ENCODE measurements at places on chromosomes 16 and 17.

DNA sequence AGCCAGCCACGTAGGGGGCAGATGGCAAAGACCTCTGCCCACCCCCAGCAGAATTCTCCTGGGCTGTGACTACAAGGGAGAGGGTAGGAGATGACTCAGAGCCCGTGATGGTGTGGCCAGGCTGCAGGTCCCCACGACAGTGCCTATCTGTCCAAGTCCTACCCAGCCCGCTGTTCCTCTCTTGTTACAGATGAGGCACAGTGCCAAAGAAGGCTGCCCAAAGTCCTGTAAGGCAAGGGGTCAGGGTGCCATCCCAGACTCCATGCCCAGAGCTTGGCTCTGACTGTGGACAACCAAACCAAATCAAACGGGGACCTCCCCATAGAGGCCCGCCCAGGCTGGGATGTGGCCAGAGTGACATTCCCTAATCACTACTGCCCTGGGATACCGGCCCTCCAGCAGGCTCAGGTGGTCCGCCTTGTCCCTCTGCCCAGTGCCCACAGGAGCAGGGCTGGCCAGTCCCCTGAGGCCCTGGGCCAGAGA is 12.6 kb upstream of the BCAR1 start:
- peak; percentile 46 for DNase-seq

DNA sequence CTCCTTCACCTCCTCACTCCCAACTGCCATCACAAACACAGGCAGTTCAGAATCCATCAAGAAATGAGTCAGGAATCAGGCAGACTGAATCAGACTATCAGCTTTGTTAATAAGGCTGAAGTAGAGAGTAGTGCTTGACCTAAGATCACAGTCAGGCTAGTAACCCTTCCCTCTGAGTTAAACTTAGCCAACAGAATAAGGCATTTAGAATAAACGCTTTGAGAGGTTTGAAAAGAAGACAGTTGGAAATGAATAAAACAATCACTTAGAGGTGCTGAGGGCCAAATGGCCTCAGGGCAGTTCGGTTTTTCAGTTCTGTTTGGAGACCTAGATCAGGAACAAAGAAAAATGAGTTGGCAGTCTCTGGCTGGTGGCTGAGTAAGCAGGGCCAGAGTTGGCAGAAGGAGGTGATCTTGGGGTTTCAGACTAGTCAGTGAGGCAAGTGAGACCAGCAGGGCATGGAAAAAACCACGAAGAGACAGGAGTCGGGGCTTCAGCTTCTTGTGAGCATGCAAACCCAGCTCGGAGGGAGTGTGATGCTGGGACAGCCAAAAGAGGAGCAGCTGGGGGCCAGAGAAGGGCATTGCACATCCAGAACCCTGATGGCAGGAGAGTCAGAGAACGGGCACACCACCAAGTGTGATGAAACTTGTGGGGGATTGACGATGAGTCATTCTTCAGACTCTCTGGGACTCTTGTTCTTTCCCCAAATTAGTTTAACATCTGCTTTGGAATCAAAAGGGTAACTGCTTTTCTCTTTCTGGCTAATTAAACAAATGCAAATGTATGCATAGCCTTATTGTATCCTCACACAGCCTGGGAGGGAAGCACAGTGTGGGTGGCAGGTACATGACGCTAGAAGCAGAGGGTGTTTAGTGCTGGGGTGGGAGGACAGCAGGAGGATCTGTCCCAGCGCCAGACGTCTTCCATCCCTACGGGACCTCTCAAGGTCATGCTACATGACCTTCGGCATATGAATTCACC is 54.8 kb downstream of the SPECC1 start:
- DNase-seq, result peak; percentile 99

DNA sequence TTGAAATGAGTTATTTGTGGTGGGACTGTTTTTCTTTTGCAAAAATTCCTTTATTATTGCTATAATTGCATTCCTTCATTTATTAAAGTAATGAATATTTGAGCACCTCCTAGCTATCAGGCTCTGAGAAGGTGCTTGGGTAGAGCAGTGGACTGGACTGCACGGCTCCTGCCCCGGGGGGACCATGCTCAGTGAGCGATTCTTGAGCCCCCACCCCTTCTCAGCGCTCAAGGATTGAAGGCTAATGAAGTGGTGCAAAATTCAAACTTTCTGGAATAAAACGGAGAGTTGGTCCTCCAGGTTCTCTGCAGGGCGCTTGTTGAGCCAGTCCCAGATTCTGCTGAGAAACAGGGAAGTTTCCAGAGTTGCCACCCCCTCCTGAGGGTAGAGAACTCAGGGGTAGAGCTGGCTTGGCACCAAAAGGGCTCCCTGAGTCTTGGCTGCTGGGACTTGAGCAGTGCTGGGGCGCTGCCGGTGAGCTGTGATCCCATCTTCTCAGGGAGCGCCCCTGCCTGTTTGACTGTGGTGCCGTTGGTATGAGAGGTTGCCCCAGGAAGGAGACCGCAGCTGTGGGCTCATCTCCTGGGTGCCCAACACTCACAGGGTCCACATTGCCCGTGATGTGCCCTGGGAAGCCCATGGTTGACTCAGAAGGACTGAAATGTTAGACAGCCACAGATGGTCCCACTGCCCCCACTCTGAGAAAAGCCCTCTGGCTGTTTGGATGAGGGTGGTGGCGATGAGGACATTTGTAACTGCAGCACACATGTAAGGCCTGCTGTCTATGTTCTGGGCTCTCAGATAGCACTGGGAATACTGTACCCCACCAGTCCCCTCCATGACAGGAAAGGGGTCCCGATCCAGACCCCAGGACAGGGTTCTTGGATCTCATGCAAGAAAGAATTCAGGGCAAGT is 20.0 kb downstream of the KSR1 start:
- no peak for DNase-seq

- DNase-seq, result no peak
Observed at GRCh38 chr16:25370541-25370940, 112.9 kb upstream of the ZKSCAN2 start.

DNA sequence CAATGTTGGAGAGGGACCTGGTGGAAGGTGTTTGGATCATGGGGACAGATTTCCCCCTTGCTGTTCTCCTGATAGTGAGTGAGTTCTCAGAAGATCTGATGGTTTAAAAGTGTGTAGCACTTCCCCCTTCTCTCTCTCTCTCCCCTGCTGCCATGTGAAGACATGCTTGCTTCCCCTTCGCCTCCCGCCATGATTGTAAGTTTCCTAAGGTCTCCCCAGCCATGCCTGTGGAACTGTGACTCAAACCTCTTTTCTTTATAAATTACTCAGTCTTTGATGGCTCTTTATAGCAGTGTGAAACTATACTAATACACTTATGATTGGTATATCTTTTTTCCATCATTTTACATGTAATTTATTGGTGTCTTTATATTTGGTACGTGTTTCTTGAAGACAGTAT is 13.4 kb downstream of the ADGRG5 start:
- no peak for DNase-seq

GRCh38 chr16:85146922-85147651 is 34.8 kb upstream of the CIBAR2 start:
- no peak for DNase-seq

GRCh38 chr17:47820033-47820789 is 1.4 kb downstream of the OSBPL7 start:
- DNase-seq, result no peak

GRCh38 chr17:32992321-32993033 is 830 bp downstream of the SPACA3 start:
- DNase-seq, result no peak

- DNase-seq, result no peak
Observed at GRCh38 chr16:28166394-28167208, 45.2 kb downstream of the XPO6 start.

DNA sequence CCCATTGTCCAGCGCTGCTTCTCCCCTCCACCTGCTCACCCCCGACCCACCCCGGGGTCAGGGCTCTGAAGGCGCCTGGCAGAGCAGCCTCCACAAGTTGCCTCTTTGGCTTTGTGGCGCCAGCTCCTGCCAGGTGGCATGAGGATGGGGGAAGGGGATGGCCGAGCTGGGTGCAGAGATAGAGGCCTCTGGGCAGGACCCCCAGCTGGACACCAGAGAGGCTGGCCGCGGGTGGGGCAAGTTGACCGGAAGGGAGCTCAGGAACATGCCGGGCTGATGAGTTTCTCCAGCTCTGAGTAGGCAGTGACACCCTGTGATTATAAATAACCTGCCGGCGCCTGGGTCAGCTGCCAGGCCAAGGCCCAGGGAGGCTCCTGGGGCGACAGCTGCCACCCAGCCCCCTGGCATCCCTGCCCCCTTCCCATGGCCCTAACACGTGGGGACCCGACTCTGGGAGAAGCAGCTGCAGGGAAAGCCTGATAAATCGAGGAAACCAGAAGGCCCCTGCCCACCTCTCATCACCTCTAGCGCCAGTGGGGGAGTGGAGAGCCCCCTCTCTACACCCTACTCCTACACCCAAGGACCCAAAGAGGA is 729 bp downstream of the P2RX5 start:
- DNase-seq, result no peak

GRCh38 chr17:58755577-58756245 is at the start of gene PPM1E:
TSS of gene PPM1E (plus strand) at chr17:58755854.
- DNase-seq, result peak; percentile 73

DNA sequence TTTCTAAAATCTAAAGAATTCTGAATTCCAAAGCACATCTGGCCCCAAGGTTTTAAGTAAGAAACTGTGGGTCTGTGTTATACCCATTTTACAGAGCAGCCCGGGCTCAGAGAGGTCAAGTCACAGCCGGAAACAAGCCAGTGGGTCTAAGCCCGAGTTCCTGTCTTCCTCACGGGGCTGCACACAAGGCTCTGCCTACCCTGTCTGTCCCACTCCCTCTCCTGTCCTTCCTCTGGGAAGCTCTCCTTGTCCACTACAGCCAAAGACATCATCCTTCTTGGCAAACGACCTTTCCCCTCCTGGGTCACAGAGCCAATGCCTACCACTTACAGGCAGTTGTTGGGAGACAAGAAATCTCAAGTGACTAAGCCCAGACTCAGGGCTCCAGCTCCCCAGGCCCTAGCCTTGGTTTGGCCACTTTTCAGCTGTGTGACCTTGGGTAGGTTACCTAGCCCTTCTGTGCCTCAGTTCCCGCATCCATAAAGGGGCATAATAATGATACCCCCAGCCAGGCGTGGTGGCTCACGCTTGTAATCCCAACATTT is 55.6 kb upstream of the MAP3K14 start:
- no peak for DNase-seq

DNA sequence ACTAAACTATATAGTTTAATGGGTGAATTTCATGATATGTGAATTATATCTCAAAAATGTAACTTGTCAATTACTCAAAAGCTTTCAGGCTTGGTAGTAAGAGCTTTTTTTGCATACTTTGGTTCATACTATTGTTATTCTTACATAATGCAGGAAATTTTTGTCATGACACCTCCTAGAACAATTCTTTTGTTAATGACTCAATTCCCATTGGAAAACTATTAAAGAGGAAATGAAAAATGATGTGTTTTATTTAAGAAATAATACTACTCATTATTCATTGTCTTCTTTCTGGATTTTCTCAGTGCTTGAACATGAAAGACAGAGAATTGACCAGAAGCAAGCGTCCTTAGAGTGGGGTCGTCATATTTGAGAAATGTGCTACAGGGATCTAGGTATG is 196.4 kb upstream of the KCNJ16 start:
- no peak for DNase-seq

- DNase-seq, result no peak
Observed at GRCh38 chr17:59538195-59538909, 27.1 kb upstream of the DHX40 start.

- DNase-seq, result no peak
Observed at GRCh38 chr16:1425616-1426370, 5.1 kb upstream of the PERCC1 start.

- no peak for DNase-seq
Observed at GRCh38 chr17:75472119-75472518, 15.7 kb downstream of the TMEM94 start.

- no peak for DNase-seq
Observed at GRCh38 chr17:73901661-73902415, 257.6 kb upstream of the SDK2 start.

DNA sequence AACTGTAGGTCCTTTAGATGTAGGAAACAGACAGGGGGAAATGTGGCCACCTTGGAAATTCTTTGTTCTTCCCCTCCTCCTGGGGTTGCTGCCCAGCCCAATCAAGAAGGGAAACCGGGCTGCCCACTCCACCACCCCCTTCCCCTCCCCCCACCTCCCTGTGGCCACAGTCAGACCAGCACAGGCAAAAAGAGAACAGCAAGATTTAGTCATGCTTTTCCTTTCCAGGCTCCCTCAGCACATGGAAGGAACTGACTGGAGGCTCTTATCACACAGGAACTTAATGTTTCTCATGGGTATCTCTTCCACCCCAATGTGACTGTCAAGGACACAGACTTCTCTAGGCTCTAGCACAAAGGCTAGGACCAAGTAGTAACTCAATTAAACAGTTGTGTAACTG is 3.0 kb upstream of the CCL1 start:
- no peak for DNase-seq

DNA sequence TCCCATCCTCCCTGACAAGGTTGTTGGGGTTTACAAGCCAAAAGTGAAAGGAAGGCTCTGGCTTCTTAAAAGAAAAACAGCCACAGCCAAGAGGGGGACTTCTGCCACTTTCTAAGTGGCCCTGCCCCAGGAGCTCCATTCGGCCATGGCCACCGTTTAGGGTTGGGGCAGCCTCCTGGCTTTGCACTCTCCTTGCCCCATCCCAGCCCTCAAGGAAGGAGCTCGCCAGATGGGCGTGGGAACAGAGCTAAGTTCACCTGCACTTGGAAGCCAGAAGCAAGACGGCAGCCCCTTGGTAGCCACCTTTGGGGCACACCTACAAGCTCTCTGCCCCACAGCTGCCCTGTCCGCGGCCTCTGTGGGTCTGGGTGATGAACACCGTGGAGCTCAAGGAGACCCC is 122.4 kb upstream of the CDC42EP4 start:
- DNase-seq, result no peak

DNA sequence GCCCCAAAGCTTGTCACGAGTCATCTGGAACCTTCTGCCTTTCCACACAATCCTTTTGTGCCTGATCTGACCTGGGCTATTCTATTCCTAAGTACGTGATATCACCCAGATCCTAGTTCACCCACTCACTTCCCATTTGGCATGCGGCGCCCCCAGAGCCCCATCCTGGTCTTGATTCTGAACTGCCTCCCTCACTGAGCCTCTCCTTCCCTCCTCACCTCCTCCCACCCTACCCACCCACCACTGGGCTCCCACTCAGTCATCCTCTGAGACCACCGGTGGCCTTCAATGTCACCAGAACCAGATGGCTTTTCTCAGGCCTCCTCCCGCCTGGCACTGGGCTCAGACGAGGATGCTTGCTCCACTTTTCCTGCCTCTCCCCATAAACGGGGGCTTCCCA is 18.5 kb downstream of the WDR45B start:
- DNase-seq, result no peak

- DNase-seq, result no peak
Observed at GRCh38 chr16:11621920-11622651, 35.4 kb upstream of the LITAF start.

GRCh38 chr16:17829811-17830210 is 359.1 kb upstream of the XYLT1 start:
- no peak for DNase-seq

- no peak for DNase-seq
Observed at GRCh38 chr16:89330177-89330856, 112.8 kb downstream of the ZNF778 start.

- DNase-seq, result peak; percentile 46
Observed at GRCh38 chr17:8185582-8186445, 4.2 kb downstream of the BORCS6 start.

GRCh38 chr17:55398689-55399088 is 22.9 kb downstream of the MMD start:
- DNase-seq, result no peak

All from NCI-H446 treated with DMSO at 0.1 percent for 48 hours (cell line).